ENCODE measurements at places on chromosomes 12 and 14.
A peak's percentile ranks its signal among the peaks of the same experiment; 100 is the strongest.

- DNase-seq, result no peak
Observed at GRCh38 chr14:92012121-92012748, 27.6 kb downstream of the TRIP11 start.

GRCh38 chr12:102569803-102570202, 89.4 kb upstream of the IGF1 start:
- no peak for DNase-seq

GRCh38 chr12:89844539-89844938, 135.9 kb upstream of the ATP2B1 start:
- no peak for DNase-seq

DNA sequence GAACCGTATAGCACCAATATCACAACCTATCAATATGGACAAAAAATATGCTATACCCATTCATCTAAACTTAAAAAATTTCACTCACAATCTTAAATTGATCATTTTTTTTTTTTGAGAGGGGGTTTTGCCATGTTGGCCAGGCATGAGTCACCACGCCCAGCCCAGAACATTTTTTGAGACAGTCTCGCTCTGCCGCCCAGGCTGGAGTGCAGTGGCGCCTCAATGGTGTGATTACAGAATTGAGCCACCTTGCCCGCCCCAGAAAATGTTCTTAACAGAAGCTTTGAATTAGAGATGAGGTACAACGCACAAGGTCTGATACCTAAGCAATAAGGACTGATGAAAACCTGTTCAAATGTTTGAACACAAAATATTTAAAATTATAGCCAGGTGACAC, 15.8 kb upstream of the ATP5F1B start:
- DNase-seq, result no peak

- DNase-seq, result no peak
Observed at GRCh38 chr14:75230140-75230792, 48.4 kb upstream of the FOS start.

DNA sequence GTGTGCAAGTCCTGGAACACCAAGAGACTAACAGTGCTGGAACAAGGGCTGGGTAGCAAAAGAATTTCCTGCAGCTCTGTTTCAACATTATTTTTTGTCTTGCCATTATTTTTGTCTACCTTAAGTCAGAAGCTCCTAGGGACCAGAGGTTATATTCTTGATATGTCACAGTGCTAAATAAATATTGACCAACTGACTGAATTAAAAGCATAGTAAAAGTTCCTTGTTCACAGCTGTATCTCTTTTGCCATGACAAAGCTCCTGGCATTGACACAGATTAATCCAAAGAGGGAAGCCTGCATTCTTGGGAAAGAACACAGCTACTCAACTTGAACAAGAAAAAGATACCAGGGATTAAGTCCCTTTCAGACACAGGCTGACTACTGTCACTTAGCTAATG, 136.5 kb downstream of the SPTSSA start:
- no peak for DNase-seq

DNA sequence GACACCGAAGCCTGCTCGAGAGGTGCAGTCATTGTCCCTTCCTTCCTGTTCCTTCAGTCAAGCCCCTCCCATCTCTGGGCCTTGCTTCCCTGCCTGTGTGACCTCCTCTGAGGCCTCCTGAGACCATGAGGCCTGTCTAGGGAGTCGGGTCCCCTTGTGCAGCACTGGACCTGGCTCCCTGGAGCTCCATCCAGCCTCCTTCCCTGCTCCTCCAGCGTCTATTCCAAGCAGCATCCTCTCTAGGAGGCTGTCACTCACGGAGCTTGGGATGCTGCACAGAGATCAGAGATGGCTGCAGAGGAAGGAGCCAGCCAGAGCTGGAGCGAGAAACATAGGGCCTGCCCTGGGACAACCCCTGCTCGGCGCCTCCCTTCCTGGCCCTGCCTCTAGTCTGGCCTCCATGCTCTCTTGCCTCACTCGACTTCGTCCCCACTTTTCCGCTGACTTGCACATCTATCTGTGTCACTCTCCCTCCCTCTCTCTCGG, 142.7 kb downstream of the BCL11B start:
- no peak for DNase-seq

GRCh38 chr12:99847936-99848335, 136.8 kb downstream of the ANKS1B start:
- no peak for DNase-seq

DNA sequence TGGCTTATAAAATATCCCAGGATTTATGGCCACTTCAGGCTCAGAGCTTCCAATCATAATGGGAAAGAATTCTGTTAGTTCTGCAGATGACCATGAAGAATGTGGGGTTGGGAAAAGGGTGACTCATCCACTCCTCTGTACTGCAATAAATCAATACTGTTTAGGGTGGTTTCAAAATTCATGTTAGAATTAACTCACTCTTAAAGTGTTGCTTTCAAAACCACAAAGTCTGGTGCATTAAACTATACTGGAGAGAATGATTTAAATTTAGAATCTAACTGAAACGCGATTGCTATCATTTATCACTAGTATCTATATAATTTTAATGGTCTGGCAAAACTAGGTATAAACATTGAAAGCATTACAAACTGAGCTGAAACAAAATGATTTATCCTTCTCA, 798 bp downstream of the CCDC198 start:
- DNase-seq, result peak; percentile 23

GRCh38 chr12:79956896-79957295, 22.0 kb upstream of the PPP1R12A start:
- no peak for DNase-seq

DNA sequence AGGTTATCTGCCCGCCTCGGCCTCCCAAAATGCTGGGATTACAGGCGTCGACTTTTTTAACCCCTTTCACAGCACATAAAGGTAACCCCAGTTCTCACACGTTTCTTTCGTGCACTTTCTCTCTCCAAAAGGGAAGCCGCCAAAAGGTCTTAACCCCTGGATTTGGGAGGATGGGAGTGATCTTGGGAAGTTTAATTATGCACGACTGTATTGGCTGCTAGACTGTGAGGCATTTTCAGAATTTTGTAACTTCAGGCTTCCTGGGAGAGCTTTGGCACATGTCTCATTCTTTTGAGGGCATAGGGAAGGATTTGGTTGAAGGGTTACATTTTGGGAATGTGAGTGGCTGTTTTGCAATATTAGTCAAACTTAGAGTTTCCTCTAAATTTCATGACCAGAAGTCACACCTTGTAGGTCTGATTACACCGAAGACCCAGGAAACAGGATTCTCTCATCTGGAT, 1.4 kb upstream of the SMARCC2 start:
- peak; percentile 23 for DNase-seq

DNA sequence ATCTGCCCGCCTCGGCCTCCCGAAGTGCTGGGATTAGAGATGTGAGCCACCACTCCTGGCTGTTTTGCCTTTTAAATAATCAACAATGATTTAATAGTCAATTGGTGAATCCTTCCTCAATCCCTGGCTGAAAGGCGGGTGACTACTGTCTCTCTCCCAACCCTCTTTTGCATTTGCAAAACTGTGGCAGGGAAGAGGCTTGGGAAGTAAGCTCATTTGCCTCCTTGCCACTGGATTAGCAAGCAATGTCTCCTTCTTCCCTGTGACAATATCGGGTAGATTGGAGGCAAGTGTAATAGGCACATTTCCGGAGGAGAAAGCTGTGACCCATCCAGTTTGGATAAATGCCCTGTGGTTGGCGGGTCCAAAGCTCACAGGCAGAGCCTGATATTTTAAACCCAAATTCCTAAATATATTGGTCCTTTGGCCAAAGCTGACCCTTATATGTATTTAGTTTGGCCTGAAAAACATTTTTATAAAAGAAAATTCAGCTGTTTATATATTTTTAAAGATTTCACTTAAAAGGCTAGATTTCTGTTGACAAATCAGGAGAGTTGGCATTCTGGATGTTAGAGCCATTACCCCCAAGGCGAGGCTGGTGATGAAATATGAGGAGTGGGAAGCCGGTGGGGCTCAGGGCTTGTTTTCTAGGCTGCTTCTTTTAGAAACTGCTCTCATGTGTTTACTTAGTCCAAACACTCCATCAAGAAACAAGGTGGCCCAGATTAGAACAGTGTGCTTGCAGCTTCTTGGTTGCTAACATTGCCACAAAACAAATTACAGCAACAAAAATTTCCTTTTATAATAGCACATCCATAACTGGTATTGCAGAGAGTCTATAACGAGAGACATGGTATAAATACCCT, 646.9 kb upstream of the TMEM132C start:
- no peak for DNase-seq

DNA sequence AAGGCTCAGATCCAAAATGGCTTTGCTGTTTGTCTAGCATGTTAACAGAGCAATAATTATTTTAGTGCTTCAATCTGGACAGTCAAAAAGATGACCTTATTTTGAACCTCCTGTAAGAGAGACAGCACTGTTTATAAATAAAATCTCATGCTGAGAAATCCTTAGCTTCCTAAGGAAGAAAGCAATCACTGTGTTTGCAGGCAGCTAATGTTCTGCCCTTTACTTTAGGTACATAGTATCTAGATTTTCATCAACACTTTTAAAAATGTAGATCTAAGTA, 105.3 kb downstream of the PRKD1 start:
- DNase-seq, result peak; percentile 64

DNA sequence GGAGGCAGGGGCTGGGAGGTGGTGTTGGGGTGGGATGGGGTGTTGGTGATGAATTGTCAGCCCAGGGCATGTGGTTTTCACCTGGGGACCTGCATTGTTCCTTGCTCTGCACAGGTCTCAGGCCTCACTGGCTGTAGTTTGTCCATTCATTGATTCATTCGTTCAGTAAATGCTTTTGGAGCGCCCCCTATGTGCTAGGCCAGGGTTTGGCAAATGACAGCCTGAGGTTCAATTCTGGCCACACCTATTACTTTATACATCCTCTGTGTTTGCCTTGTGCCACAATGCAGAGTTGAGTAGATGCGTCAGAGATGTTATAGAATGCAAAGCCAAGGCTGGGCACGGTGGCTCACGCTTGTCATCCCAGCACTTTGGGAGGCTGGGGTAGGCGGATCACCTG, 4.7 kb downstream of the ADCK1 start:
- DNase-seq, result no peak

Data from muscle of leg (tissue), 16 donors.